ENCODE measurements at places on chromosomes 7 and 10.
A peak's percentile ranks its signal among the peaks of the same experiment; 100 is the strongest.

DNA sequence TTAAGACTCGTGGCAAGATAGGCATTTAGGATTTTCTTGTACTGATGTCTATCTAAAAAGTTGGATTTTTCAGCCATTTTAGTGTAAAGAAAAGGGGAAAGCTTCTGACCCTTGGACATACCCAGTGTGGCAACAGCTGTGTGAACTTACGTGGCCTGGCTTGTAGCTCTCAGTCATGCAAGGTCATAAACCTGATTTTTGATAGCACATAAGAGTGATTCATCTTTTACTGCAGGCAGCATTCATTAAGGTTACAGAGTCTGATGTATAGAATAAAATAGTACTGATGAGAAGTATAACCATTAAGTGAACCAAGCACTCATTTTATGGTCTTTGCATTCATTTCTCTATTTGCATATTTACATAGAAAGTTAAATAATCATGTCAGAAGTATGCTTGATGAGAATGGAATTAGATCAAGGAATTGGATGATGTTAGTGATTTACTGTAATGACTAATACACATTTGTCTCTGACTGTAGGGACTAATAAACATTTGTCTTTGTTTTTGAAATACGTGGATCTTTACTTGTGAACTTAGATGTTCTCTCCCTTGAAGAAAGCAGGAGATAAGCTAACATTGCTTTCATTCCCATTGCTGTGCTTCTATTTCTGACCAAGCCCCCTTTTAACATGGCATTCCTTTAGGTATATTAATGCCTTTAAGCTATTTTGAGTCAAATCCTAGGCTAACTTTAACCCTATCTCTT is 88.2 kb downstream of the GSDME start:
- peak; percentile 12 for DNase-seq

DNA sequence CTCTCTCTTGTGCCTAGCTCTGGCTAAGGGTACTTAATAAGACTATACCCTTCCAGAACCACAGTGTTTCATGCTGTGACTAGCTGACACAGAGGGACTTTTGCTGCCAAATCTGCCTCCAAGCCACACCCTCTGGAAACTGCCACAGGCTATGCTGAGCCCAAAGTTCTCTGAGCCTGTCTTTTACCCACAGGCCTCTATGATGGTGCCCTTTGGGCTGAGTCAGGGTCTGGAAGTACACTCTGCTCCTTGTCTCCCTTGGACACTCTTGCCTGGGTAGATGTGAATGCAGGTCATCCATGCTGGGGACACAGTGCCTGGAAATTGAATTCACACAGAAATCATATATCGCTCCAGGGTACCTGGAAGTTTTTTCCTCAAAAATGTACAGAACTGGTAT is 22.6 kb downstream of the DYDC1 start:
- no peak for DNase-seq

DNA sequence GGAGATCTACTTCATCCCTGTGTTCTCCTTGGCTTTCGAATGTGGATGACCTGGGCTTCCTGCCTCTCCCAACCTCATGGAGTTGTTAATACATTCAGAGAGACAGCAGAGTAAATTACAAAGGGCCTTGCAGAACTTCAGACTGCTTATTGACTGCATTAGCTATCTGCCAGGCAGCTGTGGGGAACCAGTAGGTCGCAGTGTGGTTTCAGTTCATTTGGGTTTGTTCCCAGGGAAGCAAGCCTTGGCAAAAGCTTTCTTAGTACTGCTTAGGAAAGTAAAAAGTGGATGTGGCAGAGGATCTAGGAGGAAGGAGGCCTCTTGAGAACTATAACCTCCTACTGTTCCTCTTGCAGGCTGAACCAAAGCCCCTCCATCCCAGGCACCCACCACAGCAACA is 9.2 kb downstream of the NPFFR1 start:
- DNase-seq = no peak

GRCh38 chr10:131013281-131013912 is 298.1 kb downstream of the TCERG1L start:
- no peak for DNase-seq

DNA sequence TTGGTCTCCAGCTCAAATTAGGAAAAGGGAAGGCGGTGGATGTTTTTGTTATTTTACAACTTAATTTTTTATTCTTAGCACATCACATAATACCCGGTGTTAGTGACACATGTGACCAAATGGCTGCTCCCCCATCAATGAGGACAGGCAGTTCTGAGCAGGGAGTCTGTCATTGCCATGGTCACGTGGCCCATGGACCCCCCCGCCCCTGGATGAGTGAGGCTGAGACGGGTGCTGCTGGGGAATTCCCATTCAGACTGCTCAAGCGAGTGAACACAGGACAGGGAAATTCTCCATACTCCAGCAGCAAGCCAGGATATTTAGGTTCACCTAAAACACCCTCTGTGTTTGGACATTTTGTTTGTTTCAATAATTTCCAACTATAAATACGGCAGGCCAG is 34.7 kb upstream of the SLC35B4 start:
- DNase-seq = no peak

- no peak for DNase-seq
Observed at GRCh38 chr10:650441-650851, 39.0 kb downstream of the DIP2C start.

DNA sequence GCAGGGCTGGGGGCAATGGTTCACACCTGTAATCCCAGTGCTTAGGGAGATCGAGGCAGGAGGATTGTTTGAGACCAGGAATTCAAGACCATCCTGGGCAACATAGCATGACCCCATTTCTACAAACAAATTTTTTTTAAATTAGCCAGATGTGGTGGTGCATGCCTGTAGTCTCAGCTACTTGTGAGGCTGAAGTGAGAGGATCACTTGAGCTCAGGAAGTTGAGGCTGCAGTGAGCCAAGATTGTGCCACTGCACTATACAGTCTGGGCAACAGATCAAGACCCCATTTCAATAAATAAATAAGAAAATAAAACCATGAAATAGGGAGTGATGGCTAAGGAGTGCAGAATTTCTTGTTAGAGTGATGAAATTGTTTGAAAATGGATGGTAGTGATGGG is 8.9 kb downstream of the GRID2IP start:
- no peak for DNase-seq

- no peak for DNase-seq
Observed at GRCh38 chr10:58320351-58321049, 14.3 kb upstream of the UBE2D1 start.

GRCh38 chr7:30309842-30310435 is 25.5 kb downstream of the ZNRF2 start:
- DNase-seq = no peak

GRCh38 chr7:5564894-5565293 is 141.3 kb upstream of the TNRC18 start:
- no peak for DNase-seq

DNA sequence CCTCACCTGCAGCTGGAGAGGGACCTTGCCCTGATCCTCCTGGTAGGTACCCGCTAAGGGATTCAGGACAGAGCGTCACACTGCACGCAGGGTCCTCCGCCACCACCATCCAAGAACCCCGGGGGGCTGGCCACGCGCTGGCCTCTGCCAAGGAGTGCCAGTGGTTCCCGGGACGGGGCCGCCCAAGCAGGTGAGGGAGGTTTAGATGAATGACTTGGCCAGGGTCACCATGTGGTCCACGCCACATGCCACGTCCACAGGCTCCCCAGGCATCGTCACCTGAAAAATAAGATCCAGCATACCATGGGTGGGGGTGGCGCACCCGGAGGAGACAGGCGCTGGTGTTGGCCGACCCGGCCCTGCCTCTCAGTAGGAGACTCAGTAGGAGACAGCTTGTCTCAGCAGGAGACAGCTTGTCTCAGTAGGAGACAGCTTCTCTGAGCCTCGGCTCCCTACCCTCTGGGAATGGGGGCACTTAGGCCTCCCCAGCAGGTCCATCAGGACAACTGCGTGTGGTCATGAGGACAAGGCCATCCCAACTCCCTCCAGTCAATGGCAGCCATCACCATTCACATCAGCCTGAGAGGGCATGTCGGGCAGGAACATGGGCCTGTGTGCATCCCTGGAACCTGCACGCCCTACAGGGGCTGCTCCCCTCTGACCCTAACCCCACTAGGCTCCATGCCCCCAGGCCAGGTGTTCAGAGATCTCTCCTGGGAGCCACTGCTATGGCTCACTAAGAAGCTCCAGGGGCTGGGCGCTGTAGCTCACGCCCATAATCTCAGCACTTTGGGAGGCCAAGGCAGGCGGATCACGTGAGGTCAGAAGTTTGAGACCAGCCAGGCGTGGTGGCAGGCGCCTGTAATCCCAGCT is 30.5 kb downstream of the RCC1L start:
- DNase-seq = no peak

DNA sequence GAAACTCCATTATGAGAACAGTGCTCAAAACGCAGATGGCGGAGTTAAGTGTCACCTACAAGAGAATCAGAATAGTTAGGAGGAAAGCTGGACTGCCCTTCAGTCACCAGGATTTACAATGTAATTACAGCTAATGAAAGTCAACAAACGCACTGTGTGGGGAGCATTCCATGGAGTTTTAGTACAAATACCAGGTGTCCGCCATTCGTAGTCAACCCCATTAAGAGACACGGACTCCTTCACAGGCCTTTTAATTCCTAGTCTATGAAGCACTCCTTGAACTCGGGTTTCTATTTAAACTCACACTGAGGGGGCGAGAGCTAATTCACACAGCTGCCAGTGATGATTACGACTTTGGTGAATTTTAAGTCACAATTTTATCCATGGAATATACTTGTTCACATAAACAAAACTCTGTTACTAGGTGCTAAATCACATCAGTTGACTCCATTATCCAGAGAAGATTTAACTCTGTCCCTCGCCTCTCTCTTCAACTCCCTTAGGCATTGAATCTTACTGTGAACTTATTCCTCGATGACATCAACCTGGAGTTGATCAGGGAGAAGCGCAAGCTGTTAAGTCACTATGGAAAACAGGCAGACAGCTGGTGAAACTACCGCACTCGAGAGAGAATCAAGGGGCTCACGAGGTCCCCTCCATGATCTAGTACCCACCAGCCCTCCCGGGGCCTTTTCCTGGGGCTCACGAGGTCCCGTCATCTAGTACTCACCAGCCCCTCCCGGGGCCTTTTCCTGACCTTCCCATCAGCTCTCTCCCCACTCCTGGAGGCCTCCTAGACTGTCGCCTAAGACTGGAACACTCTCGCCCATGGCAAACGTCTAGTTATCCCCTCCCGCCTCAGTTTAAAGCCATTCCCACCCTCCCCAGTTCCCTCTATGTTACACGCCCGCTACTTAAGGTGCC is 1.5 kb downstream of the ZFAND2A start:
- no peak for DNase-seq

Measured in COLO829 (cell line).